Activated CD4-positive, alpha-beta T cell treated with anti-CD3 and anti-CD28 coated beads for 4 hours (primary cell): ENCODE measurements at places on chromosomes 5 and 9.

GRCh38 chr5:90598293-90598692, 39.7 kb downstream of the ADGRV1 start:
- no peak for DNase-seq

DNA sequence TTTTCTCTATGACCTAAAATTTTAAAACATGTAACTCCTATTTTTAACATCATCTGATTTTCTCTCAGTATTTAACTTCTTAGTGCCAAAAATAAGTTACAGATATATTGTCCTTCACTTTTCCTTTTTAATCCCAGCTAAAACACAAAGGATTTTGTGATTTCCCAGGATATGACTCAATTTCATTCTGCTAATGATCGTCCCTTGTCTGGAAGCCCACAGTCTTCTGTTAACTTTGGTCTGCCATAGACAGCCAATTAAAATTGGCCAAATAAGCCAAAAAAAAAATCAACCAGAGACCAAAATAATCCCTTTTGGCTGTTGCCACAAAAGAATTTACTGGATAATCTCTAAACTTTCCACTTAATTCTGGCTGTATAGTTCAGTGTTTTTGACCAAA, 124.5 kb upstream of the FST start:
- no peak for DNase-seq

GRCh38 chr5:111952555-111952954, 195.6 kb upstream of the NREP start:
- DNase-seq, result no peak

DNA sequence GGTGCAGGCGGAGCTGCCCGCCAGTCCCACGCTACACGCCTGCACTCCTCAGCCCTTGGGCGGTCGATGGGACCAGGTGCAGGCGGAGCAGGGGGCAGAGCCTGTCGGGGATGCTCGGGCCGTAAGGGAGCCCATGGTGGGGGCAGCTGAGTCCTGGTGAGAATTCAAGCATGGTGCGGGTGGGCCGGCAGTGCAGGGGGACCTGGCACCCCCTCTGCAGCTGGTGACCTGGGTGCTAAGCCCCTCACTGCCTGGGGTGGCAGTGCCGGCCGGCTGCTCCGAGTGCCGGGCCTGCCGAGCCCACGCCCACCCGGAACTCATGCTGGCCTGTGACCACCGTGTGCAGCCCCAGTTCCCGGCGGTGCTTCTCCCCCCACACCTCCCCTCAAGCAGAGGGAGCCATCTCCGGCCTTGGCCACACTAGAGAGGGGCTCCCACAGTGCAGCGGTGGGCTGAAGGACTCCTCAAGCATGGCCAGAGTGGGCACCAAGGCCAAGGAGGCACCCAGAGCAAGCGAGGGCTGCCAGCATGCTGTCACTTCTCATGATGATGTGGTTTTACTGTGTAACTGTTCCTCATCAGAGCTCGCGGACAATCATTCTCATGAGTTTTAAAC, 228.9 kb upstream of the CDH9 start:
- DNase-seq, result no peak

DNA sequence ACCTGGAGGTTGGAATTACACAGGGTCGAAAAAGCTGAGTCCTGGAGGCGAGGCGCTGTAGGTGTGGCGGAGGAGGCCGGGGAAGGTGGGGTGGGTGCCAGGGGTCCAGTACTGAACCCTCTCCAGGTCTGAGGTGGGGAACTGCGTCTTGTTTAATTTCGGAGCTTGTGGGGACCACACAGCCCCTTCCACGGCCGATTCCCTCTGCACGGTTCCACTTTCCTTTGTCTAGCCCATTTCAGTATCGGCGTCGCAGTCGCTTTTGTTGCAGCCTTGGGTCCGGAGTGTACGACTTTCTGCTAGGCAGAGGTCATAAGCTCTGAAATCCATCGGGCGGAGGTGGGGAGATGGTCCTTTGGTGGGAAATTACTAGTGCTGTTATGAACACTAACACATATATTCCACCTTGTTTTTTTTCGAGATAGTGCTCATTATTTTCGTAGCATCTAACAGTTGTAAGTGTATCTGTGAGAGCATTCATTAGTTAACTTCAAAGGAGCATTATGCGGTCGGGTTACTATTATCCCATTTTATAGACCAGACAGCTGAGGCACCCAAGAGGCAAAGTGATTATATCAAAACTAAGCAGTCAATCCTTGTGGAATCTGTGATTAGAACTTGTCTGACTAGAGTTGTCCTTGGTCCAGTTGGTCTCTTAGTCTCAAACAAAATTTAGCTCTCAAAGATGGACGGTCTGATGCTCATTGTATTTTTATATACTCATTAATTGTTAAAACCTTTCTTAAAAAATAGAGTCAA, 737 bp downstream of the RNF180 start:
- DNase-seq, result no peak

- DNase-seq, result no peak
These were observed 924.8 kb upstream of the CDH9 start for GRCh38 chr5:27963050-27963783.

DNA sequence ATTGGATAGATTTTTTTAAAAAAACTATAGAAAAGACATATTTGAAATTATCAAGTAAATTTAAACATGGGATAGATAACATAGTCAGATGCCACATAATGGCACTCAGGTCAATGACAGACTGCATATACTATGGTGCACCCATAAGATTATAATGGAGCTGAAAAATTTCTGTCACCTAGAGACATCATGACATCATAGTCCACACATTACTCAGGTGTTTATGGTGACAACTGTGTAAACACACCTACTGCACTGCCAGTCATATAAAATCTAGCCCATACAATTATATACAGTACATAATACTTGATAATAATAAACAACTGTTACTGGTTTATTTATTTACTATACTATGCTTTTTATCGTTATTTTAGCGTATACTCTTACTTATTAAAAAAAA, 58.6 kb downstream of the CPLANE1 start:
- DNase-seq, result no peak

- DNase-seq, result no peak
These were observed 233.3 kb upstream of the ADAMTS16 start for GRCh38 chr5:4906786-4907185.

- no peak for DNase-seq
These were observed 478.6 kb upstream of the C9orf72 start for GRCh38 chr9:28051559-28052503.

GRCh38 chr5:134552301-134552700, 26.8 kb downstream of the JADE2 start:
- DNase-seq, result no peak

DNA sequence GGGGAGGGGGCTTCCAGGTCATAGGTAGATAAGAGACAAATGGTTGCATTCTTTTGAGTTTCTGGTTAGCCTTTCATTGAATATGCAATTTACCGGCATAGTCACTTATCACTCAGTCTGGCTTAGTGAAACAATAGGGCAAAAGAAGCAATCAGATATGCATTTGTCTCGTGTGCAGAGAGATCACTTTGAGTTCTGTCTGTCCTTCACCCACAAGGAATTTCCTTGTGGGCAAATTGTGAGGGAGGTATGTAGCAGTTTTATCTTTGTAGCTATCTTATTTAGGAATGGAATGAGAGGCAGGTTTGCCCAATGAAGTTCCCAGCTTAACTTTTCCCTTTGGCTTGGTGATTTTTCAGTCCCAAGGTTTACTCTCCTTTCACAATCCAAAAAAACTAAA, 116.1 kb downstream of the TUSC1 start:
- DNase-seq, result no peak

DNA sequence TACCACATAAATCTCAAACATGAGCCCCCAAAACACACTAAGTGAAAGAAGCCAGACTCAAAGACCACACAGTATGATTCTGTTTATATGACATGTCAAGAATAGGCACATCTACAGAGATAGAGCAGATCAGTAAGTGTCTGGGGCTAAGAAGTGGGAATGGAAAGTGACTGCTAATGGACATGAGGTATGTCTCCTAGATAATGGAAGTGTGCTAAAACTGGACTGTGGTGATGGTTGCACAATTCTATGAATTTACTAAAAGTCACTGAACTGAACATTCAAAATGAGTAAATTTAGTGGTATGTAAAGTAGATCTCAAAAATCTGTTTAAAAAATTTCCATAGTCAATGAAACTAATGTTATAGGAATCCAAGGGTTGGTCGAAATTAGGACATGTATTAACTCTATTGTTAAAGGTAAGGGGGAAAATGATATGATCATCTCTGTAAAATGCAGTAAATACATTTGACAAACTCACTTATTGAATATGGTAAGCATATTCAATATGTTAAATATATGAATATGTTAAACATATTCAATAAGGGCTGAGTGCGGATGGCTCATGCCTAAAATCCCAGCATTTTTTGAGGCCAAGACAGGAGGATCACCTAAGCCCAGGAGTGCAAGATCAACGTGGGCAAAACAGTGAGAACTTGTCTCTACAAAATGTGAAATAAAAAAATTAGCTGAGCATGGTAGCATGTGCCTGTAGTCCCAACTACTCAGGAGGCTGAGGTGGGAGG, 51.7 kb downstream of the NUP155 start:
- DNase-seq, result no peak

DNA sequence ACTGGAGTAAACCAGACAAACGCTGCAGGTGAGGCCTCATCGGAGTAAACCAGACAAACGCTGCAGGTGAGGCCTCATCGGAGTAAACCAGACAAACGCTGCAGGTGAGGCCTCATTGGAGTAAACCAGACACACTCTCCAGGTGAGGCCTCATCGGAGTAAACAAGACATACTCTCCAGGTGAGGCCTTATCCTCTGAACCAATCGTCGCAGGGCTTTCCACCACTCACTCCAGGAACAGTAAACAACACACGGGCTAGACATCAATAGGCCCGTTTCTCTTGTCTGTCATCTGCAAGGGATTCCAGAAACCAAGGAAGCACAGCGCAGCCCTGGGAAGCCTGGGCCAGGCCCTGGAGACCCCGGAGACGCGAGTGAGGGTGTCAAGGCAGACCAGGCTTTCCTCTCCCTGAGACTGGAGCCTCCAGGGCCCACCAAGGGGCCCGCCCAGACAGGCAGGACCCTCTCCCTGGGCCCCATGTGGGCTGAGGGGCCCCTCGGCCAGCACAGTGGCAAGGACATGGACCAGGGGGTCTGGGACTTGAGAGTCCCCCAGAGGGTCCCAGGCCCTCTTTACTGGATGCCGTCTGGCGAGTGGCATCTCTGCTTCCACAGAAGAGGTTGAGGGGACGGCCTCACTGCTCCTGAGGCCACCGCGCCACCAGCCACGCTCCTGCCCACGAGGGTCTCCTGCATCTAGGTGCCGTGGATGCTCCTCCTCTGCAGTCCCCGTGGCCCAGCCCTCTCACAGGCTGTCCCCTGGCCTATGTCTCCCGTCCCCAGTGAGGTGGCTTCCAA, 26.4 kb upstream of the NSMF start:
- no peak for DNase-seq

DNA sequence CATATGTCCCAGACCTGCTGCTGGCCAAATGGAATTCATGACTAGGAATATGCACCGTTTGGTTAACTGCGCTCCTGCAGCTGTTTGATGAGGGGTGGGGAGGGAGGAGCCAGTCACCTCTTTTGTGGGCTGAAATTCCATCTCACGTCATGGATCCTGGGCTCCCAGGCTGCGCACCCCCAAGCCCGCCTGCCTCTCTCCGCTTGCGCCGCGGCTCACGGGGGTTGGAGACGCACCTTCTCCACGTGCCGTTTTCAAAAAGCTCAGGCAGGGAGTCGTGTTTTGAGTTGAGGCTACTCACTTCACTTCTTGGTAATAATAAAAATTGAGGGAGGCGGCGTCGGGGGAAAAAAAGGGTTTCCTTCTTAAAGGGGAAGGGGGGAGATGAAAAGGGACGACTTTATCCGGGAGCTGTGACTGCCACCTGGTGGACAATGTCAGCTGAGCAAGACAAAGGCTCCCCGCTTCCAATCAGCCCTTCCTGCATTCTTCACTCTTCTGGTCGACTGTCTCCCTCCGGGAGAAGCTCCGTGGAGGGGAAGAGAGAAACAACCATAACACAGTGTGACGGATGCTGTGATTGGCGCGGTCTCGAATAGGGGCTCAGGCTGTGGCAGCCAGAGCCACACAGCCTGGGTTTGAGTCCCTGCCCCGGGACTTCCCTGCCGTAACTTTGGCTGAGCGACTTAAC, 15.9 kb upstream of the C5orf47 start:
- peak; percentile 79 for DNase-seq

DNA sequence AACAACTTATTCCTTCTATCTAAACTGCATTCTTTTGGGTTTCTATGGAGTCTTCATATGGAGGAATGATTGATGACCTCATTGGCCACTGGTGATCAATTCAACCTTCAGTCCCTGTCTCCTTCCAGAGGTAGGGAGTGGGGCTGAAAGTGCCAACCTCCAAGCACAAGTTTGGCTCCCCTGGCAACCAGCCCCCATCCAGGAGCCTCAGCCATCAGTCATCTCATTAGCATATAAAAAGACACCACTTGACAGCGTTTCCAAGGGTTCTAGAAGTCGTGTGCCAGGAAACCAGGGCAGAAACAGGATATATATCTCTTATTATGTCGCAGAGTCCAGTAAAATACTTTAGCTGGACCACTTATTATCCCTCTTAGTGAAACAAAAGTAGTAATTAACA, 9.8 kb downstream of the SLC31A2 start:
- DNase-seq, result no peak

DNA sequence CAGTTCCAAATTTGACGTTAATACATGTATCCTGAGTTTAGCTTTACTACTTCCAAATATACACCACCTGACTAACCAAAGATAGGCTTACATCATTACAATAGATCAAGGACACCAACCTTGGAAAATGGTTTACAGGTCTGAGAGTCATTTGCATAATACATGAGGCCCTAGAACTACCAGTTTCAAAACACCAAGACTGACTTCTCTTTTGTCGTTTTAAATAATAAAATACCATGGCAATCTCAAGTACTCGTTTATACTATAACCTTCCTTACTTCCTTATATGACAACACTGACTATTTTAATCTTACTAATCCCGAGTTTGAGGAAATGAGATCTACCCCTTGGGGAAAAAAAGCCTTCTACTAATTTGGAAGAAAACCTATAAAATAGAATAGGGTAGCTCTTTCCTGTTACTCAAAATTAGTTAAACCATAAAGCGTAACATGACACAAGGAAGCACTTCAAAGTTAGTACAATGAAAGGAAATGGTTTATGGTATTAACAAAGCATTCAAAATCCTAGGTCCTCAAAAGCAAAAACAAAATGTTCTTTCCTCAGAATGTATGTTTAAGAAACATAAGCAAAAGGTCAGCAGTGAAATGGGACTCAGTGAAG, 42.1 kb downstream of the UBQLN1 start:
- no peak for DNase-seq

GRCh38 chr5:133429046-133429445, 183.3 kb downstream of the FSTL4 start:
- DNase-seq, result no peak

DNA sequence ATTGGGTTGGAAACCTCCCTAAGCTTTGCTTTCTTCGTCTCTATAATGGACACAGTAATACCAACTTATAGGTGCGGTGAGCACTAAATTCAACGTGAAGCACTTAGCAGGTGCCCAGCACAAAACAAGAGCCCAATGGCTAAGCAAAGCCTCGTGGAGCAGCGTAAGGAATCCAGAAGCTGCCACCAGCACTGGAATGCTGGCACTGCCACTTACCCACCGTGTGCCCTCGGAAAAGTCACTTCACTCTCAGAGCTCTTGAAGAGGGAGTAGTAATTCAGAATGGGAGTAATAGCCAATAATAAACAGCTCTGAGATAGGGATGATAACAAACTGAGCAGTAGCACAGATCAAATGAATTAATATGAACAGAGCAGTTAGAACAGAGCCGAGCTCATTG, 16.4 kb downstream of the DAP start:
- DNase-seq, result no peak
